CD4-positive, alpha-beta T cell (primary cell): ENCODE measurements at places on chromosomes 4 and X. TPM values are rescaled to one million over a fixed set of nuclear protein-coding genes. Genes with fewer than 3 reads are reported as not detected.

- no peaks in the 10 kb centered on the region for H3K4me1 ChIP-seq
- no peaks in the 10 kb centered on the region for H3K27me3 ChIP-seq
- H3K4me3 ChIP-seq, result no peak overlapping the region
- no peak for DNase-seq
- H3K36me3 ChIP-seq, result no peaks in the 10 kb centered on the region
- H3K27ac ChIP-seq, result no peak overlapping the region
Measured at GRCh38 chr4:24164054-24164693, 274.3 kb upstream of the PPARGC1A start.

DNA sequence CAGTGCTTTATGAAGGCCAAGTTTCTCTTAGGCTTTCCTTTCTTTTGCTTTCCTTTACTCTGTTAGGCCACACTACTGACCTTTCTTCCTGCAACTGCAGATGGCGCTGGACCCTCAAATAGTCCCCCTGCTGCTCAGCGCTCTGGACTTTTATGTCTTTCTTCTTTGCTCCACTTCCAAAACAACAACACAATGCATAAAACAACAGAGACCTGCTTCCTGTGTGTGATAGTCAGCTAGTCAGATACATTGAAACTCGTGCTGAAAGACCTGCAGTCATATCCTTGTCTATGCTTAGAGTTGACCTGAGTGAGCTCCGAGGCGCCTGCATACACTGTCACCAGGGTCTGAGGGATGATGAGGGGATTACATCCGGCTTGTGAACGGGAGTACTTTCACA lies 108.9 kb upstream of the TEX13D start:
- no peaks in the 10 kb centered on the region for H3K27me3 ChIP-seq
- no peaks in the 10 kb centered on the region for H3K36me3 ChIP-seq
- DNase-seq, result peak; percentile 40
- no peak overlapping the region for H3K27ac ChIP-seq

DNA sequence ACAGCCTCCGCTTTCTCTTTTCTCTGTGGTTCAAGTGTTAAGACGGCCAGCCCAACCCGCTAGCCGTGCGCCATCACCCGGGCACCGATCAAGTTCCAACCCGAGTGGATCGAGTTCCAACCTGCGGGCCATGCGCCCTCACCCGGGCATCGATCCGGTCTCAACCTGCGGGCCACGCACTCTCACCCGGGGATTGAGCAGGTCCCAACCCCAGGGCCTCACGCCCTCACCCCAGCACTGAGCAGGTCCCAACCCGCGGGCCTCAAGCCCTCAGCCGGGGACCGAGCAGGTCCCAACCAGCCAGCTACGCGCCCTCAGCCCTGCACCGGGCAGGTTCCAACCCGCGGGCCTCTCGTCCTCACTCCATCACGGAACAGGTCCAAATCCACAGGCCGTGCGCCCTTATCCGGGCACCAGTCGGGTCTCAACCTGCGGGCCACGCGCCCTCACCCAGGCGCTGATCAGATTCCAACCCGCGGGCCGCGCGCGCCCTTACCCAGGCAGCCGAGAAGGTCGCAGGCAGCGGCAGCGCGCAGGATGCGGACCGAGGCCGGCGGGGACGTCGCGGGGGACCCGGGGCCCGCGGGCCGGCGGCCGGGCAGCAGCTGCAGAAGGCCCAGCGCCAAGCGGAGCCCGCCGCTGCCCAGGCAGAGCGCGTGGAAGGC lies 443 bp downstream of the GPR143 start:
- H3K4me3 ChIP-seq, result no peak overlapping the region
- H3K27ac ChIP-seq, result no peak overlapping the region
- no peak for DNase-seq
- no peaks in the 10 kb centered on the region for H3K27me3 ChIP-seq

- no peak overlapping the region for H3K27ac ChIP-seq
- no peaks in the 10 kb centered on the region for H3K36me3 ChIP-seq
- no peak for DNase-seq
- no peaks in the 10 kb centered on the region for H3K27me3 ChIP-seq
- H3K4me1 ChIP-seq, result no peaks in the 10 kb centered on the region
- H3K4me3 ChIP-seq, result no peak overlapping the region
Measured at GRCh38 chrX:128396601-128397000, 344.4 kb upstream of the ACTRT1 start.

GRCh38 chr4:112170451-112170993 lies 25.3 kb downstream of the FAM241A start:
- H3K36me3 ChIP-seq, result no peaks in the 10 kb centered on the region
- no peaks in the 10 kb centered on the region for H3K27me3 ChIP-seq
- peaks cover 6% of the 10 kb centered on the region for H3K4me1 ChIP-seq
- no peak overlapping the region for H3K27ac ChIP-seq

GRCh38 chr4:184096561-184097240 lies 121.0 kb downstream of the ENPP6 start:
- DNase-seq, result no peak
- no peak overlapping the region for H3K27ac ChIP-seq

- H3K4me1 ChIP-seq, result no peaks in the 10 kb centered on the region
- H3K27me3 ChIP-seq, result no peaks in the 10 kb centered on the region
- DNase-seq, result no peak
- no peak overlapping the region for H3K27ac ChIP-seq
Measured at GRCh38 chr4:76641758-76642157, 206.7 kb downstream of the SHROOM3 start.

GRCh38 chrX:108034725-108035124 lies 10.1 kb upstream of the VSIG1 start:
- H3K27ac ChIP-seq, result no peak overlapping the region
- peaks cover 12% of the 10 kb centered on the region for H3K4me1 ChIP-seq
- H3K27me3 ChIP-seq, result no peaks in the 10 kb centered on the region
- no peaks in the 10 kb centered on the region for H3K36me3 ChIP-seq
- H3K4me3 ChIP-seq, result no peak overlapping the region

DNA sequence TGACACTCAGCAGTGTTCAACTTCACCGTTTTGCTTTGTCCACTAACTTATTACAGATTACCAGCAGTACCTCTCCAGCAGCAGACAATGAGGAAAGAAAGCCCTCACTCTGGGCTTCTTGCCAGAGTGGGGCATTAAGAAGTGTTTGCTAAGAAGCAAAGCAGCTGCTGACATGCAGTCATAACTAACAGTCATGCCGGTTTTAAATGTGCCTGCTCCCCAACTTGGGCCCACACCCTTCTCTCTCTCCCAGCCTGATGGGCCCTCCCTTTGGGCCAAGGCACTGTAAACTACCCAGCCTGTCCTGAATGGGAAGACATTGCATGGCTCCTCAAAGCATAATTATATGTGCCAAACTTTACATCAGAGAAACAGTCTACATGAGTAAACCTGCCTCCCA lies 54.6 kb upstream of the HHIP start:
- H3K27ac ChIP-seq, result no peak overlapping the region
- no peak overlapping the region for H3K4me3 ChIP-seq
- H3K4me1 ChIP-seq, result no peaks in the 10 kb centered on the region
- DNase-seq, result no peak
- no peaks in the 10 kb centered on the region for H3K36me3 ChIP-seq
- no peaks in the 10 kb centered on the region for H3K27me3 ChIP-seq

GRCh38 chr4:153468587-153468986 lies 2.4 kb downstream of the TMEM131L start:
- DNase-seq, result no peak
- peak overlapping the region; percentile 98 for H3K4me3 ChIP-seq
- H3K4me1 ChIP-seq, result peaks cover 46% of the 10 kb centered on the region

DNA sequence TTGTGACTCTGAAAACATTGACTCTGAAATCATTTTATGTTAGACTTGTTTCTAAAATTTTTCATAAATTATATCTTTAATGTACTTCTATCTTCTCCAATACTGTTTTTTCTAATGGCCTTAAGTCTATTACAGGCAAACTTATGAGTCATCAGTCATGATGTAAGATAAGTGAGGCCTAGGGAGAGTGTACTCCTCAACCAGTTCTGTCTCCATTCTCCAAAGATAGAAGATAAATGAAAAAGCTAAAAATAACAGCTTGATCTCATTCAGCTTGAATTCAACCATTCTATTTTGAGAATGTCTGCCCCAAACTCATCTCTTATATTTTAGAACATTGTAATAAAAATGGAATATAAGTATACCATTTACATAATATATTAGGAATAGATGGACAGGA lies 34.5 kb downstream of the STBD1 start:
- H3K4me3 ChIP-seq, result no peak overlapping the region
- no peak overlapping the region for H3K27ac ChIP-seq
- no peaks in the 10 kb centered on the region for H3K27me3 ChIP-seq
- DNase-seq, result no peak

GRCh38 chr4:168335621-168336020 lies 17.1 kb upstream of the DDX60 start:
- H3K27me3 ChIP-seq, result no peaks in the 10 kb centered on the region
- DNase-seq, result no peak
- H3K27ac ChIP-seq, result no peak overlapping the region
- H3K4me1 ChIP-seq, result no peaks in the 10 kb centered on the region

DNA sequence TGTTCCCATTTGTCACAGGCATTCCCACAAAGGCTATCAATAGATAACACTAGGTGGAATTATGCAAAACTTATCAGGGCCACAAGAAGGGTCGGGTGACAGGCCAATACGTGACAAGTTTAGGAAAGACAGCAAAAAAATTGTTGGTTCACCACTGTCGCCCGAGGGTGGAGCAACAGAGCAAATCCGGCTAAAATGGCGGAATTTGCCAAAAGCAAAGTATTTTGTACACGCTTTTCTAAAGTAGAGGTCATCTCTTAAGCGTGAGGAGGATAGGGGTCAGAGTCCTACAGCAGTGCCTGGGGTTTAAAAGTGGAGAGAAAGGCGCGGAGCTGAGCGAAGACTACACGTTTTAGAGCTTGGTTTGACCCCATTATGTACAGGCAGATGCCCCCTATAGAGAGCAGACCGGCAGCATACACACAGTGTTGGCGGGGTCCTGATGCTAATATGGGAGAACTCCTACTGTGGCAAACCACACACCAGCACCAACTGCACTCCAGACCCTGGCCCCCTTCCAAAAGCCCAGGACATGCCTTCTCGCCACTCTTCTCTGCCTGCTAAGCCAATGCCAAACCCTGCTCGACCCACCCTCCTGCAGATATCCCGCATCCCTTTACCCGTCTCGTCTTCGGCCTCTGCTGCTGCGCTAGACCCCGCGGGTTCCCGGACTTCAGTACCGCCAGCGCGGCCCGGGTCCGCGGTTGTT lies 733 bp downstream of the CCNA2 start:
- peak; percentile 16 for DNase-seq
- H3K4me1 ChIP-seq, result peaks cover 11% of the 10 kb centered on the region
- no peak overlapping the region for H3K27ac ChIP-seq
- H3K36me3 ChIP-seq, result peaks cover 7% of the 10 kb centered on the region

GRCh38 chr4:120454788-120455187 lies 388.1 kb upstream of the MAD2L1 start:
- no peak for DNase-seq
- no peak overlapping the region for H3K4me3 ChIP-seq

DNA sequence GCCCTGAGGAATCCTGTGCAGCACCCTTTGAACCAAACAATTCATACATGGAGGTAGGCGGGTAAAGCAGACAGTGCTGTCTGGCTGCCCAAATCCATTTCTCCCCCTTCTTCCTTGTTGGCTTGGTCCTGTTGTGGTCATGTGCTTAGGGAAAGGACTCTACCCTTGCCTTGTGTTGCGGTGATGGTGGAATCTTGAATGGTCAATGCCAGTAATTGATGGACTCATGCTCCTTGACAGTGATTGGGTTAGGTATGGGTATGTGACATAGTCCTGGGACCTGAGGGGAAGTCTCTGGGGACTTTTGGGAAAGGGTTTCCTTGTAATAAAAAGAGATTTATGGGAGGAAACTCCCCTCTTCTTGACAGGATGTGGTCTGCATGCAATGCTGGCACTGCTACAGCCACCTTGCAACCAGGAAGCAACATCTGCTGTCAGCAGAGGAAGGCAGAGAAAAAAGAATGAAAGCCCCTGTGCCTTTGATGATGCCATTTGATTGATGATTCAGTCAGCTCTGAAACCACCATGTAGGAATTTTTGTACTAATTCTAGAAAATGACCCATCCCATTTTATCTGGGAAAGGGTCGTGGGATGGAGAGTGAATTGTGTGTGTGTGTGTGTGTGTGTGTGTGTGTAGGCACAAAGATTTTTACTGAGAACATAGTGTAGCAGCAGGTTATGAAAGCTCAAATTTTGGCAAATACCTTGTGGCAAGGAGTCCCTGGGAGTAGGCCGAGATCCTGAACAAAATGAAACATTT lies 30.0 kb upstream of the HUWE1 start:
- H3K4me1 ChIP-seq, result peaks cover 56% of the 10 kb centered on the region
- H3K27me3 ChIP-seq, result no peaks in the 10 kb centered on the region

GRCh38 chr4:39660045-39660444 lies 21.4 kb upstream of the SMIM14 start:
- no peak overlapping the region for H3K27ac ChIP-seq
- H3K36me3 ChIP-seq, result no peaks in the 10 kb centered on the region
- H3K4me1 ChIP-seq, result no peaks in the 10 kb centered on the region

DNA sequence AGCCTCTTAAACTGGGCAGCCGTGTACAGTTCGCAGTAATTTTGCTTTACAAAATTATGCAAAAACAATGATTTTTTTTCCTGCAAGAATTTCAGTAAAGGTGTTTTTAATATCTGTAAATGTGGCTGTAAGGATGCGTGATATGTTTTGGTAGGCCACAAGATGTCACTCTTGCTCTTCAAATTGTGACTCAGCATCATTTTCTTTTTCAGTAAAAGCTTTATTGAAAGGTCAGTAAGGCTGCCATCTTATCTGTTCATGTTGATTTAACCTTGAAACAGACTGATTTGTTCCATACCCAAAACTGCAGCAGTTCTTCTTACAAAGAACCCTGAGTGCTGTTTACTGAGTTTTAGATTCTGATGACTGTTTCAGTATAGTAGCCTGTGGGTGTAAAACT lies 39.9 kb downstream of the TXLNG start:
- H3K4me3 ChIP-seq, result no peak overlapping the region
- no peaks in the 10 kb centered on the region for H3K4me1 ChIP-seq
- H3K27me3 ChIP-seq, result no peaks in the 10 kb centered on the region
- DNase-seq, result no peak
- H3K27ac ChIP-seq, result no peak overlapping the region
- peaks cover 32% of the 10 kb centered on the region for H3K36me3 ChIP-seq

GRCh38 chr4:133981327-133981726 lies 220.3 kb downstream of the PABPC4L start:
- no peak overlapping the region for H3K27ac ChIP-seq
- no peak for DNase-seq
- no peak overlapping the region for H3K4me3 ChIP-seq
- no peaks in the 10 kb centered on the region for H3K27me3 ChIP-seq

DNA sequence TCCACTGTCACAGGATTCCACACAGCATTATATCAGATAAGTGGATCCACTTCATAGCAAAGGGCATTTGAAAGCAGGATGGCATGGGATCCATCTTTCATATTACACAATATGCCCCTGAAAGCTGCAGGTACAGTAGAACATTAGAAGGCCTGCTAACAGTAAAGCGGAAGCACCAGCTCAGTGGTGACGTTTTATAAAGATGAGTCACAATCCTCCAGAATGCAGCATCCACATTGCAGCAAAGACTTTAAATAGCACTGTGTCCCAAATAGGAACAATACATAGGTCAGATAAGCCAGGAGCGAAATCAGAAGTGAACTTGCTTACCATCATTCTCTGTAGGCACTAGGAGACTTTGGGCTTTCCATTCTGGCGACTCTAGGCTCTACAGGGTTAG lies 609.5 kb upstream of the FAT1 start:
- H3K4me3 ChIP-seq, result no peak overlapping the region
- H3K27ac ChIP-seq, result no peak overlapping the region
- no peak for DNase-seq

Gene AMER1
- 3.0 TPM for total RNA-seq

Gene RNF150
- not detected for total RNA-seq

Gene PAK3
- 1.5 TPM for total RNA-seq

Gene TCEAL2
- 0.59 TPM for total RNA-seq

Gene CT45A2
- total RNA-seq, result not detected

Gene TCP11X2
- total RNA-seq, result not detected

Gene TMEM271
- total RNA-seq, result not detected

Gene TEX11
- total RNA-seq, result not detected

Gene CSAG1
- not detected for total RNA-seq

Gene TMEM129
- 17.6 TPM for total RNA-seq

Gene SPATA18
- total RNA-seq, result not detected

Gene PARM1
- 0.06 TPM for total RNA-seq

Gene CSN1S1
- total RNA-seq, result not detected
